ENCODE measurements at places on chromosomes 11 and 22. TPM values are rescaled to one million over a fixed set of nuclear protein-coding genes. Genes with fewer than 3 reads are reported as not detected.

DNA sequence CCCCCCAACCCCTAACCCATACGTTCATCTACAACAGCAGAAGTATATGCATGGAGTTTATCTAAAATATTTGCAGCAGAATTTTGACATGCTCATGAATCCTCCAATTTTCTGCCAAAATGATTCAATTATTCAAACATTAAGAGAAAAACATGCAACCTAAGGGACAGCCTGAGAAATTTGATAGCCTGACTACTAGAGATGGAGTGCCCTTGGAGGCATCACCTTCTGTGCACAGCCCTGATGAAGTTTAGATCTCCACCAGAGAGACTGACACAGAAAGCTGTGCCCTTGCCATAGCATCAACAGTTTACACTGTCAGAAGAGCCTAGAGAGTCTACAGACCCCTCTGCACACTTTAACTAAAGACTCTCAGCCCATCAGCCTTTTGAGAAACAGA lies 217.7 kb downstream of the LUZP2 start:
- DNase-seq, result no peak

The GAL3ST1 gene
- total RNA-seq, result not detected

- no peak for DNase-seq
Observed at GRCh38 chr22:37843741-37844089, 419 bp downstream of the ANKRD54 start.

- no peak for DNase-seq
Observed at GRCh38 chr11:43866520-43866919, 14.1 kb upstream of the ALKBH3 start.

- no peak for DNase-seq
Observed at GRCh38 chr11:9569588-9570164, 3.8 kb upstream of the WEE1 start.

The ILK gene
- 222 TPM for total RNA-seq

DNA sequence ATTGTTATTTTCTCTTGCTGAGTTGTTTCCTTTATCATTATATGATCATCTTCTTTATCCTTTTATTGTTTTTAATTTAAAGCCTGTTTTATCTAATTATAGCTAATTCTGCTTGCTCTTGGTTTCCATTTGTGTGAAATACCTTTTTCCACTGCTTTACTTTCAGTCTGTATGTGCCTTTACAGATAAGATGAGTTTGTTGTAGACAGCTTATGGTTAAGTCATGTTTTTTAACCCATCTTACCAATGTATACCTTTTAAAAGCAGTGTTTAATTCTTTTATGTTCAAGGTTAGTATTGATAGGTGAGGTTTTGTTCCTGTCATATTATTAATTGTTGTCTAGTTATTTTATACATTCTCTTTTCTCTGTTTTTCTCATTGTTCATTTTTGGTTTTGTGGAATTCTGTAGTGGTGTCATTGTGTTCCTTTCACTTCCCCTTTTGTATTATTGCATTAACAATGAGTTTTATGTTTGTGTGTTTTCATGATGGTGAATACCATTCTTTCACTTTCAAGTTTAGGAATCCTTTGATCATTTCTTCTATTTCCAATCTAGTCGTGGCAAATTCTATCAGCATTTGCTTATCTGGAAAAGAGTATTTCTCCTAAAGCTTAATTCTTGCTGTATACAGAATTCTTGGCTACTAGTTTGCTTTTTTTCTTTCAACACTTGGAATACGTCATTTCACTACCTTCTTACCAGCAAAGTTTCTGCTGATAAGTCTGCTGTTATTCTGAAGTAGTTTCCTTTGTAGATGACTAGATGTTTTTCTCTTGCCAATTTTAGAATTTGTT lies 21.8 kb downstream of the OR5AN1 start:
- no peak for DNase-seq

The C11orf42 gene
- total RNA-seq, result not detected

GRCh38 chr11:121550247-121551030 lies 97.7 kb upstream of the SORL1-AS1 start:
- no peak for DNase-seq

- no peak for DNase-seq
Observed at GRCh38 chr22:19810381-19811201, 44.1 kb downstream of the GNB1L start.

DNA sequence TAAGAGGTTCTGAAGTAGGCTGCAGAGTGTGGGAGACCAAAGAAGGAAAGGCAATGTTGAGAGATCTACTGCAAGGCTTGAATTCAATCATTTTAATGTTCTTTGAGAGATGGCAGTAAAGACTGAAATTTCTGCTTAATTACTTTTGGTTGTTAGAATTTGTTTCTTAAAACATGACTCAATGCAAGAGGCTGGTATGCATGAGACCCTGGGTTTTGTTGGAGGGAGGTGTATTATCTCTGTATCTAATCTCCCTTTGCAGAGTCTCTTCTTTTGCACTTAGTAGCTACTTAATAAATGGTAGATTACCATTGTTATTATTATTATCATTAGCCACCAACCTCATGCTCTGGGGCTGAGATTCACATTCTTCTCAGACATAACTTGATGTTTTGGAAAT lies 87.4 kb upstream of the DRD2 start:
- no peak for DNase-seq

GRCh38 chr11:102359372-102359771 lies 12.4 kb downstream of the BIRC2 start:
- no peak for DNase-seq

- DNase-seq, result no peak
Observed at GRCh38 chr22:22155146-22155545, 89.4 kb upstream of the VPREB1 start.

DNA sequence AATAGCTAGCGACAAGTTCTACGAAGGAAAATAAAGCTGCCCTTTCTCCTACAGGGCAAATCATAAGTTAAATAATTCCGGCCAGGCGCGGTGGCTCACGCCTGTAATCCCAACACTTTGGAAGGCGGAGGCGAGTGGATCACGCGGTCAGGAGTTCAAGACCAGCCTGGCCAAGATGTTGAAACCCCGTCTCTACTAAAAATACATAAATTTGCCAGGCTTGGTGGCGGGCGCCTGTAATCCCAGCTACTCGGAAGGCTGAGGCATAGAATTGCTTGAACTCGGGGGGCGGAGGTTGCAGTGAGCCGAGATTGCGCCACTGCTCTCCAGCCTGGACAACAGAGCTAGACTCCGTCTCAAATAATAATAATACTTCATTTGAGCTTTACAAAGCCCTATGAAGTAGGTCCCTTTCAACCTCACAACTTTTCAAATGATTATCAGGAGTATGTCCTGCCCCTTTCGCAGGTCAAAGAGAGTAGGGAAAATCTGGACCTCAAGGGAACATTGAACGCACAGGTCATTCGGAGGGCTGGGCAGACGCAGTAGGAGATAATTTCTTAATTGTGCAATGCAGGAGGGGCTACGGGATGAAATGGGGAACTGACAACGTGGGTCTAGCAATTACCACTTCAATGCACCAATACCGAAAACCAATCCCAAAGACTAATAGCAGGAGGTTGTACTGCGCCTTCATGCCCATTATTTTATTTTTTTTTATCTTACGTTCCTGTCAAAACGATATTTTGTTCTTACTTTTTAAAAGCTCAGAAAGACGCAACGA lies 590 bp downstream of the COMMD9 start:
- no peak for DNase-seq

All from heart left ventricle (tissue), 16 donors.